Fibroblast of villous mesenchyme (primary cell): ENCODE measurements at places on chromosomes 5 and 9. TPM values are rescaled to one million over a fixed set of nuclear protein-coding genes. Genes with fewer than 3 reads are reported as not detected.
A peak's percentile ranks its signal among the peaks of the same experiment; 100 is the strongest.

Gene ZNF366
- under 0.01 TPM in 2 replicates for total RNA-seq

Gene FOXD1
- 2.2 and 6.1 TPM in 2 replicates for total RNA-seq

Gene LCN1
- not detected in 2 replicates for total RNA-seq

Gene AQP7
- total RNA-seq = not detected in 2 replicates

Gene PAPPA
- total RNA-seq = 42.5 and 104 TPM in 2 replicates

Gene ARID3C
- total RNA-seq = 0.32 TPM in 1 of 2 replicates, not detected in the other

Gene CDKN2AIPNL
- 20.3 and 30.7 TPM in 2 replicates for total RNA-seq

Gene GAPT
- total RNA-seq = not detected in 2 replicates

Gene C5
- 2.3 and 3.9 TPM in 2 replicates for total RNA-seq

Gene SLC1A1
- 17.7 and 34.1 TPM in 2 replicates for total RNA-seq

Gene HAPLN1
- 0.43 and 3.9 TPM in 2 replicates for total RNA-seq

Gene CDH9
- total RNA-seq = not detected in 2 replicates

Gene IFNE
- total RNA-seq = 1.7 and 2.3 TPM in 2 replicates

Gene SPINK6
- total RNA-seq = not detected in 2 replicates

Gene C9
- total RNA-seq = under 0.01 TPM in 1 of 2 replicates, not detected in the other

Gene HTR4
- not detected in 2 replicates for total RNA-seq

DNA sequence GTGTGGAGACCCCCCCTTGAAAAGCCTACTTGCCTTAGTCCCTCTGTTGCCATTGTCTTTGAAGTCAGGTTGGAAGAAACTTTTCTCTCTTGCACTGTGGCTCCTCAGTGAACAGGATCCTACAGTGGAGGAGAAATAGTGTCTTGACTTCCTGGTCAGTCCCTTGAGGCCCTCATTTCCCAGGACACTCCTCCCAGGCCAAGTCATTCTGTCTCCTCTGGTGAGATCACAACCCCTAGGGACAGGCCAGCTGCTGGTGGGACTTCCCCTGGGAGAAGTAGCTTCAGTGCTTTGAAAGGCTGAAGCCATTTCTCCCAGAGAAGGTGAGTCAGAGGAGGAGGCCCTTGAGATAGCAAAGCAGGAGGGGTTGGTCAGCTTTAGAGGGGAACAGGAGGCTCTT, 10.1 kb upstream of the GRIA1 start:
- DNase-seq = no peak

- peak; percentile 98 for DNase-seq
Measured at GRCh38 chr5:119302916-119303897, 52.6 kb upstream of the TNFAIP8 start.

DNA sequence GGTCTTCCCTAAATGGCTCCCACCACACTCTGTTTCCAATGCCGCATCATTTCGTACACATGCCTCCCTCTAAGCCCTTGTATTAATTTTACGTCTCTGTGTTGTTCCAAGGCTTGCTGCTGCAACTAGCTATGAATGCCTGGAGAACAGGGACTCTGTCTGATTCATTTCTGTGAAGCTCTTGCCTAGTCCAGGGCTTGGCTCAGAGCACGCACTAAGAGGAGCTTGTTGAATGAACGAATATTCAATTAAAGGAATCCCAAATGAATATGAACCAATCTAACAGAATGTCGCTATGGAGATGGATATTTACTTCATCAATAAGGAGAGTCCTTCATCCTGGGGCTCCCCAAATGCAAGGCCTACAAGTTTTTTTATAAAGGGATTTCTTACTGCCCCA, 55.3 kb downstream of the TGFBR1 start:
- no peak for DNase-seq

- DNase-seq = peak; percentile 89
Measured at GRCh38 chr5:169980418-169981053, at the start of gene INSYN2B. INSYN2B (minus strand) TSS chr5:169980495; CDS start chr5:169883898, 96,597 bp downstream.

GRCh38 chr9:111161015-111161415, 122.7 kb upstream of the LPAR1 start:
- DNase-seq = peak; percentile 70

- no peak for DNase-seq
Measured at GRCh38 chr5:72096602-72097188, 10.6 kb upstream of the MAP1B start.

DNA sequence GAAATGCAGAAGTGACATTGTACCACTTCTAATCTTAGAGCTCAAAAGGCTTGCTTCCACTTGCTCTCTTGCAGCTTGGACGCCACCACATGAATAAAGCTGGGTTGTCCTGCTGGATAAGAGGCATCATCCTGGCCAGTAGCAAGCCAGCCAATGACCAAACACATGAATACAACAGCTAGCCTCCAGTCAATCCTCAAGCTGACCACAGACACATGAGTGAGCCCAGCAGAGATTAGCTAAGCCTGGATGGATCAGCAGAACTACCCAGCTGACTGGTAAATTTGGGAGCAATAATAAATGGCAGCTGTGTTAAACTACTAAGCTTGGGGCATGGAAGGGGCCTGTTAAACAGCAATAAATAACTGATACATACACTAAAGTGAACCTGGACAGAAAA, 121.1 kb upstream of the SLC12A2 start:
- no peak for DNase-seq

DNA sequence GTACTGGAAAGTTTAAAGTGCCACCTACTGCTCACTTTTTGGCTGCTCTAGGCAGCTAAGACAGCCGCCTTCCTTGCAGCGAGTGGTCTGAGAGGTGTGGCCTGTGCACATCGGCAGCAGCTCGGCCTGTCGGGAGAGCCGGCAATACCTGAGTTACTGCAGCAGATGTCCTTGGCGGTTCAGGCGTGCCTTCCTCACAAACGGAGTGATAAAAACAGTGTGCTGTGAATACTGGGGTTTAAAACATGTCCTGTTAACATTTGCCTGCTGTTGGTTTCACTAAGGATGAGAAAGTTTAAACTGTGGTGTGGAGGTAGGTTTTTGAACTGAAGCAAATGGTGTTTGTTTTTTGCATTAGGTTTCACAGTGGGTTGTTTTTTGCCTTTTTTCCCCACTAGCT, 12.9 kb downstream of the TRAF2 start:
- DNase-seq = no peak

DNA sequence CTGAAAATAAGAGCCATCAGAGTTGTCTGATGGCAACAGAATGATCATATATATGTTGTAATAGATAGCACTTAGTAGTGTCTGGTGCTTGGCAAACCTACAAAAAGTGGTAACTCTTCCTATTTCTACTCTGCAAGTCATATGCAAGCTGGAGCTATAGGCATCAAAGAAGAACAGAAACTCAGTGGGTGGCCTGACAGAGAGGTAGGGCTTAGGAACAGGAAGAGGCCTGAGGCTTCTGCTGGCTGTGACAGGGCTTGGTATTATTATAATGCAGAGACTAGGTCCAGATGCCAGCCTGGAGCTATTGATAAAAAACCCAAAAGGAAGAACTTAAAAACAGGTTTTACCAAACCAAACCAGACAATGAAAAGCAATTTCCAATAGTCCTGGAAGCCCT, 4.4 kb upstream of the DIAPH1 start:
- no peak for DNase-seq

DNA sequence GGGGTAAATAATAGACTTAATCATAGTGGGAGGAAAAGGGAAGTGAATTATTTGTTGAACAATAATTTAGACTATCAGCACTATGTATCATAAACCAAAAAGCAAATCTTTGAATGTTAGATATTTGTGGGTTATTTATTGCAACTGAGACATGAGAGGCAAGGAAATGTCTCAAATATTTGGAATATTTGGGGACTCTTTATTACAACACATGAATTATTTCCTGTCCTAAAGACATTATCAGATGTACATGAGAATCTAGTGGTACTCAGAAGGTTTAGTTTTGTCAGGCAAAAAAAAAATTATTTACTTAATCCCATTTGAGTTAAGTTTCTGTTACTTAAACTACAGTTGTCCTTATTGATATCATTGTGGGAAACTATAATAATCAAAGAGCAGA, 91.1 kb downstream of the TLR4 start:
- no peak for DNase-seq

- DNase-seq = peak; percentile 11
Measured at GRCh38 chr9:72788966-72789735, 163.7 kb downstream of the ALDH1A1 start.

GRCh38 chr5:168104350-168104749, 187.1 kb upstream of the WWC1 start:
- DNase-seq = no peak

- DNase-seq = no peak
Measured at GRCh38 chr5:34857161-34857560, 18.2 kb downstream of the TTC23L start.

GRCh38 chr5:95777441-95777840, 45.1 kb downstream of the GLRX start:
- DNase-seq = no peak

DNA sequence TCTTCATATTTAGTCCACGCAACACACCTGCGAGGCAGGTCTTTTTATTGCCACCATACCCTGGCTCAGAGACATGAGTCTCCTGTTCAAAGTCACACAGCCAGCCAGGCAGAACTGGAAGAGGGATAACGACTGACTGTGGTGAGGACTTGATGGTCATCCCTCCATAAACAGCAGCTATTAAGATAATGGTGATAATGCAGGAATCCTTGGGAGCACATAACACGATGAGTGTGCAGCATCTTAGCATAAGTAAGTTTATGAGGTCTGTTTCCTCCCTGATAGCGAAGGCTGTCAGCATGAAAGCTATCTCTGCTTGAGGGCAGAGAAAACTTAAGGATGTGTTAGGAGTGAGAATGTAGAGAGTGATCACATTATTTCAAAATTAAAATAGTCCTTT, 30.9 kb downstream of the KCTD16 start:
- DNase-seq = peak; percentile 69

DNA sequence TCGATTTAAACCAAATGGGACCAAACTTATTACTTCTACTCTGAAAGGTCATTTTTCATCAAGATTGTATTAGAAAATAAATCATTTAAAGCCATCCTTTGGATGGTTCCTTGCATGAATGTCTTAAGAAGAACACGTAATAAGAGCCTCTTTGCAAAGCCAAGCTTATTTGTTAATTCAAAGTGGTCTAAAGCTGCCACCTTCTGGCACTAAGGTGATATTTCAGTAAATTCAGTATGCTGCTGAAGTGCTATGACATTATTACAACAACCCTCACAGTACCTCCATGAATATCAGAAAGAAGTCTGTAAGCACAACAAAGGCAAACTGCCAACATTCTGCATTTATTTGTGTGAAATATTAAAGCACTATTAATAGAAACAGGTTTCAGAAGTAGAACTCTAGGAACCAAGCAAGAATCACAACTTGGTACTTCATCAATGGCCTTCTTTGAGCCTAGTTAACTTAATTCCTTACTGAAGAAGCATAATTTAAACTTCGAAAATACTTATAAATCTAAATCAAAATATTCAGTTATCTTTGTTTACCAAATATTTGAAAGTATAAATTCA, 53.1 kb upstream of the TYRP1 start:
- peak; percentile 70 for DNase-seq

DNA sequence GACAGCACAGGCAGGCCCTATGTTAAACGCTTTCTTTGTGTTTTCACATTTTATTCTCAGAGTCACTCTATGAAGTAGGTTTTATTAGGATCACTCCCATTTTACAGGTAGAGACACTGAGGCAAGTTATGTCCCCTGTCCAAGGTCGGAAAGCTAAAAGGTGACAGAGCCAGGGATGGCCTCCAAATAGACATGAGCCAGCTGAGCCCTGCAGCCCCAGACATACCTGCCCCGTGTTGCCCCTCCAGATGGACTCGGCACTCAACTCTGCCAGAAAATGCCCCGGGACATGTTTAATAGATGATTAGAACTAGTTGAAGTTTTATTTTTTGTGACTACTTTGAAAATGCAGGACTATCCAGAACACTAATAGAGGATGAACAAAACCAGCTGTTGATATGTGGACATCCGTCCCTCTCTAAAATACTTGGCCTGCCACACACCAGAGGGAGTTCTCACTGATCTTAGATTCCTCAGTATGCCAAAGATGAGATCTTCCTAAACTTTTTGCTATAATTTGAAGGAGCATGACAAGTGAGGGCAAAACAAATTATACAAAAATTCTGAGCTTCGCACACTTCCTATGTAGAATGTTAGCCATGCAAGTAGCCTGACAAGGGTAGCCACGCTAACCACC, 258.6 kb upstream of the ADAMTS16 start:
- DNase-seq = no peak

DNA sequence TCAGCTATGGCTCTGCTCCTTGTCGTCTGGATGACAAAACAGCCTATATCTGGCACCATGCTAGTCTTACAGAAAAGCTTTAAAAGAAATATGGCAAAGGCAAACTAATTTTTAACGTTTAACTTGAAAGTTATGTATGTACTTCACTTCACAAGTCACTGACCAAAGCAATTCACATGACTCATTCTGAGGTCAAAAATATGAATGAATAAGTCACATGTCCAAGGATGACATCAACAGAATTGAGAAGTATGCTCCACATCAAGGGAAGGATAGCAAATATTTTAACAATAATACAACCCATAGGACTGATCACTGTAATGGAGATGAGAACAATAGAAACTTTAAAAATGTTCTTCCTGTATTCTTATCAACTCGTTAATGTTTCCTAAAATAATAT, 1072.6 kb upstream of the NUDT12 start:
- peak; percentile 19 for DNase-seq

- no peak for DNase-seq
Measured at GRCh38 chr5:159497221-159497620, 166.9 kb upstream of the IL12B start.

DNA sequence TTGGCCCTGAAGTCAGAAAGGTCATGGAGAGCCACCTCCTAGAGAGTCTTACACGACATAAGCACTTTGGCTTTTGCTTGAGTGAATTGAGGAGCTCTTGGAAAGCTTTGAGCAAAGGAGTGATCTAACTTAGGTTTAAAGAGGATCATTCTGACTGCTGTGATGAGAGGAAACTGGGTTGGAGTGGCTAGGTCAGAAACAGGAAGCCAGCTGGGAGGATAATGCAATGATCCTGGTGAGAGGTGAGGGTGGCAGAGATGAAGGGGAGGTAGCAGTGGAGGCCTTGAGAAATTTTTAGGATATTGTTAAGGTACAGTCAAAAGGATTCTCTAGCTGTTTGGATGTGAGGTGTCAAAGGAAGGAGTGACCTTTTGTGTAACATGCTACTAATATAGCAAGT, 32.2 kb upstream of the ROPN1L start:
- no peak for DNase-seq

DNA sequence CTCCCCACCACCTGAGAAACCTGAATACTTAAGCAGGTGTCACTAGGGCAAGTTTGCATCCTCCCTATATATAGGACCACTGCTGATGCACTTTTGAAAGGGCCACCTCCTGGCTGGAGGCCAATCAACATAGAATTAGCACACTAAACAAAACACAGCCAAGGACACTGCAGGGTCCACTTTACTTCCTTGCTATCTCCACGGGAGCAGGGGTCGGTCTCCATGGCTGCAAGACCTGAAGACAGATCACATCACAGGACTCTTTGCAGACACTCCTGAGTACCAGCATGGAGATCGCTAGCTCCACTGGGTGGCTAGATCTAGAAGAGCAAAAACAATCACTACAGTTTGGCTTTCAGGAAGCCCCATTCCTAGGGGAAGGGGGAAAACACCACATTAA, 72.3 kb downstream of the C9orf153 start:
- no peak for DNase-seq

- DNase-seq = no peak
Measured at GRCh38 chr9:89844535-89844934, 239.7 kb downstream of the GADD45G start.
